ENCODE measurements at places on chromosomes 1 and 21.
A peak's percentile ranks its signal among the peaks of the same experiment; 100 is the strongest.

GRCh38 chr1:116259663-116260062 lies 113.4 kb upstream of the ATP1A1 start:
- DNase-seq: no peak

DNA sequence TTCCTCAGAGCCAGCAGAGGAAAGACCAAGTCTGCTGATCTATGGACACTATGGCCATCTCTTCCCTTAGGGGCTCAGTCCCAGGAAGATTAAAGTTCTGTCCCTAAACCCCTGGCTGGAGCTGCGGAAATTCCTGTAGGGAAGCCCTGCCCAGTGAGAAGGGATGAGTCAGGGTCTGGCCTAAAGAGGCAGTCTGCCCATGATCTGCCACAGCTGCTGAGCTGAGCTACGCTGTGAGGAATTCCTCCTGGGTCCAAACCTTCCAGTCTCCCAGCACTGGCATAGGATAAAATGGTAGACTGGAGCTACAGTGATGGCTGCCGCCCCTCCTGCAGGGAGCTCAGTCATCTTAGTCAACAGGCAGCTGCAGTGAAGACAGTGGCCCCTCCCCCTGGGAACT lies 213.7 kb downstream of the BRINP2 start:
- no peak for DNase-seq

GRCh38 chr1:228079013-228079412 lies 3.5 kb upstream of the ARF1 start:
- no peak for DNase-seq

DNA sequence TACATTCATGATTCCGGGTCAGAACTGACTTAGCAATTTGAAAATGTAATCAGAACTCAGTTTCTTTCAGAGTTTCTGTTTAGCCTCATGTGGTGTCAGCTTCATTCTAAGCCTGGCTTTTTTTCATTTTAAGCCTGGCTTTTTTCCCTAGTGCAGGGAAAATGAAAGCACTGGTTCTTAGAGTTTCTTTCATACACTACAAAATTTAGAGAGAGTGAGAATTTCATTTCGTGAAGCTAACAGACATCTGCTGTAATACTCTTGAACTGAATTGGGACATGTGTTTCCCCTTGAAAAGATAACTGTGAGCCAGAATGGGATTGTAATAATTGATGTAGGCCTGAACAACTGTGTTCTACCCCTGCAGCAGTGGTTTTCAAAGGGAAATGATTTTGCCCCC lies 95.3 kb upstream of the KIAA0040 start:
- no peak for DNase-seq

- DNase-seq: no peak
Measured at GRCh38 chr1:165598676-165599059, 32.4 kb upstream of the MGST3 start.

DNA sequence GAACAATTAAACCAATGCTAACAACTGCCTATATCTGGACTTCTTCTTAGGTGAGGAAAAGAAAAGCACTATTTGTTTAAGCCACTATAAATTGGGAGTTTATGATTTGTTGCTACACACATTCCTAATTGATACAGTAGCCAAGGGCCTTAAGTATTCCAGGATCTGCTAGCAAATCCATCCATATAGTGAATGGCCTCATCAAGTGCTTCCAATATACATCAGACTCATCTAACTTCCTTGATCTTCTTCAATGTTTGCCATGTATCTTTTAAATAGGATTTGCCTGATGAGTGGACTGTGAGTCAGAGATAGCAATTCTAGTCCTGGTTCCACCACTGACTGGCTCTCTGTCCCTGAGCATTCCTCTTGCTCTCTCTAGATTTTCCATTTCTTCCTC lies 430.2 kb downstream of the OMA1 start:
- DNase-seq: no peak

DNA sequence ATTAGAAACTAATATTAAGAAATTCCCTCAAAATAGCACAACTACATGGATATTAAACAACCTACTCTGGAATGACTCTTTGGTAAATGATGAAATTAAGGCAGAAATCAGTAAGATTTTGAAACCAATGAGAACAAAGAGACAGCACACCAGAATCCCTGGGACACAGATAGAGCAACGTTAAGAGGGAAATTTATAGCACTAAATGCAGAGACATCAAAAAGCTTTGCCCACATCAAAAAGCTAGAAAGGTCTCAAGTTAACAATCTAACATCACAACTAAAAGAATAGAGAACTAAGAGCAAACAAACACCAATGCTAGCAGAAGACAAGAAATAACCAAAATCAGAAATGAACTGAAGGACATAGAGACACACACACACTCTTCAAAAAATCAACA lies 48.6 kb upstream of the LRRC8B start:
- no peak for DNase-seq

DNA sequence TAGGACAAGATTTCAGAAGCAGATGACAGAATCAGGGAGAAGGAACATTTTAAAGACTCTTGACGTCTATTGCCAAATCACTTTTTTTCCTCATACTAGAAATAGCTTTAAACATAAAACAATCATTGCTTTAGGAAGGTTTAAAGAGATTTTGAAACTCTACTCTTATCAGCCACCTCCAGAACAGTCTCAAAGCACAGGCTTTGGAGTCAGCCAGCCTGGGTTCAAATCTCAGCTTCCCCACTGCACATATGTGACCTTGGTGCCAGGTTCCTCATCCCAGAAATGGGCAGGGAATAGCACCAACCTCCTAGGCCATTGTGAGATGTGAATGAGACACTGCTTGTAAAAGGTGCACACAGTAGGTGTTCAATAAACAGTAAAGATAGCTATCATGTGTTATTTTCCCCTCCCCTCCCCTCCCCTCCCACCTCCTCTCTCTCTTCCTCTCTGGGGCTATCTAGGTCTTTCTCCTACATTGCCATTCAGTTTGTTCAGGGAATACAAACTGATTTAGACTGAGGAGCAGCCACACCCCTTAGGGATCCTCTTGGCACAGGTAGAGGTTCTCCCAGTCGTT lies 20.6 kb downstream of the SPOCD1 start:
- no peak for DNase-seq

DNA sequence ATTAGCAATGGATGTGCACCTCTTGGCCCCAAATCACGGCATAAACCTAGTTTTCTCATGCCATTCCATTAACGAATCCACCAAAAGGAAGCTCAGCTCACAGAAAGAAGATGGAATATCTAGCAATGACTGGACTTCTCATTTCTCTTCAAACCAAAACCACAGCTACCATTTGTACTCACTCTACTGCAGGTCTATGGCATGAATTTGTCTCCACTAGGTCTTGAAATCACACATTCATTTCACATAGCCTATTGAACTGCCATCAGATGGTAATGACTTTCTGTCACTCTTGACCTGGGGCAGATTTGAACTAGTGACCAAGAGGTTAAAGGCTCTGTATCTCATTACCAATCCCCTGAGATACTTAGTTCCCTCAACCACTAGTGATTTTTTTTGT lies 382.7 kb downstream of the DPYD start:
- no peak for DNase-seq

DNA sequence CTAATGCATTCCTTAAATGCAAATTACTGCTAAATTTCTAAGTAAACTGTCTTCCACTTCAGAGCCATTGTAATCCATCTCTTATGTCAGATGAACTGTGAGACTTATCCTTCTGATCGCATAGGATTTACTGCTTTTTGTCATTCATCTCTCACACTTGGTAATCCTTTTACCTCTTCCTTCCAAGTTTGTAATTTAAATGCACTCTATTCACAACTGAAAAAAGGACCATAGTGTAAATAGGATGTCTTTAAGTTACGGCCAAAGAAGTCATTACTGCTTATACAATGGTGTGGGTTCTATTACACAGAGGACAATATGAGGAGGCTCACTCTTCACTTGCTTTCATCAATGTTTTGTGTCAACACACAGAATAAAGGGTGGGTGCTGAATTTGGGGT lies 393.3 kb downstream of the PTBP2 start:
- DNase-seq: no peak

- no peak for DNase-seq
Measured at GRCh38 chr1:37945743-37946702, 830 bp downstream of the INPP5B start.

DNA sequence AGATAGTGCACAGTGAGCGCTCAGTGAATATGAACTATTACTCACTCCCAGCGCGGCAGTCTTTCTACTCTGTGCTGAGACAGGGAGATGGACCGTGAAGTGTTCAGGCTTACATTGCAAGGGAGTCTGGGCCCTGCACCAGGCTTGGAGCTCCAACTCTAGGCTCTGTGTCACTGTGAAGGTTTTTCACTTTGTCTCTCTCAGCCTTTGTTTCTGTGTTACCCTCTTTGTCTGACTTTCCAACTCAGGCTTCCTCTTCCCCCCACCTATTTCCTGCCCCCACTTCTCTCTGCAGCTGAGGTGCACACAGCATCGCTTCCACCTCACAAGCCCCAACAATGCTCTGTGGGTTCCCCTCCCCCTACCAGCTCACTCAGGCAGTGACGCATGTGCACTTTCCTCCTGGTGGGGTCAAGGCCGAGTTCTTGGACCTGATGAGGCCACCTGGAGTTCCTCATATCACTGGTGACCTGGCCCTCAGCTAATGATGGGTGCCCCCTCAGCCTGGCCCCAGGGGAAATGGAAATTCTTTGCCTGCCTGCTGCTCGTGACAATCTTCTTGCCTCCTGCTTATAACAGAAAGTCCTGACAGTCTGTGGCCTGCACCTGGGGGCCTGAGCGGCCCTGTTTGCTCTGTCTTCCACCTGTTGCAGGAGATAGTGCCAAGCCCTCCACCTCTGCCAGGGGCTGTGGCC lies 1.1 kb upstream of the LCK start:
- DNase-seq: peak; percentile 66

GRCh38 chr1:55506740-55507577 lies 291.8 kb upstream of the USP24 start:
- DNase-seq: no peak

GRCh38 chr1:63601463-63601862 lies 8.3 kb downstream of the PGM1 start:
- DNase-seq: no peak

GRCh38 chr1:47449822-47450552 lies 12.1 kb downstream of the FOXD2 start:
- no peak for DNase-seq

- DNase-seq: no peak
Measured at GRCh38 chr1:94468708-94469107, 50.5 kb downstream of the ABCD3 start.

GRCh38 chr21:15592957-15593356 lies 136.8 kb upstream of the USP25 start:
- no peak for DNase-seq

DNA sequence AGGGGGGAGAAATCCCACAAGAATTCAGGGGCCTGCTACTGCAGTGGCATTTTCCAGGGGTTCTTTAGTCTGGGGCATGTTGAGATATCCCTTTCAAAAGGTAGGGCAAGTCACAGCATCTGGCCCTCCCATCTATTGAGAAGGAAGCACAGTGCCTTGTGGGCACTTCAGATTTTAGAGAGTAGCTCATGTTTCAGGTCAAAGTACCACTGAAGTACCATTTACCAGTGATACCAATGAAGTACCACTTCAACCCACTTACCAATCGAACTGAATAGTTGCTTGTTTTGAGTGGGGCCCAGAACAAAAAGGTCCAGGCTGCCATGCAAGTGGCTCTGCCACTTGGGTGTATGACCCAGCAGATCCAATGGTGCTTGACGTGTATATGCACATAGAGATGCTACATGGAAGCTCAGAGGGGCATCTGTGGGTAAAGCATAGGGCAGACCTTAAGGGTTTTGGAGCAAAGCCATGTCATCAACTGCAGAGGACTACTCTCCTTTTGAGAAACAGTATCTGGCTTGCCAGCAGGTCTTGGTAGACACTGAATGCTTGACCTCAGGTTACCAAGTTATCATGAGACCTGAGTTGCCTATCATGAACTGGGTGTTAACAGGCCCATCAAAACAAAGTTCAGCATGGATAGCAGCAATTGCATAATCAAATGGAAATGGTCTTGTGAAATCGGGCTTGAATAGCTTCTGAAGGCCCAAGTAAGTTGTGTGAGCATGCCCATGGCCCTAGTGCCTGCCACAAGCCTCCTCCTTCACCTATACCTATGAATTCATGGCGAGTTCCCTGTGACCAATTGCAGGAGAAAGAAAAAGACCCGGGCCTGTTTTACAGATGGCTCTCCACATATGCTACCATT lies 23.5 kb downstream of the PLA2G2D start:
- no peak for DNase-seq

DNA sequence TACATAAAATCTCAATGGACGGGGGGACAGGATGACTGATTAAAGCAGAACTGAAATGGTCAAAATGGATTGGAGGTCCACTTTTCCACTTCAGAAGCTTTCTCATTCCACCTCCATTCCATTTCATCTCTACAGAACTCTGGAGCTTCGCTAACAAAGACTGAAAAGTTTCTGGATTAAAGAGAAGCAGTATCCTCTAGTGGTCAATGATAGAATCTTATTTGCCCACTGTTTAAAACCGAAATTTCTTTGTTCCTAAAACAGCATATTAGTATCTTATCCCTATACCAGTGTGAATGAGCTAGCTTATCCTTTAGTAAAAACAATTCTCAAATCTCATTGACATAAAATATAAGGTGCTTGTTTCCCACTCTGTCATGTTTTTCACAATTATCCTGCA lies 890.6 kb downstream of the KCNT2 start:
- DNase-seq: no peak

DNA sequence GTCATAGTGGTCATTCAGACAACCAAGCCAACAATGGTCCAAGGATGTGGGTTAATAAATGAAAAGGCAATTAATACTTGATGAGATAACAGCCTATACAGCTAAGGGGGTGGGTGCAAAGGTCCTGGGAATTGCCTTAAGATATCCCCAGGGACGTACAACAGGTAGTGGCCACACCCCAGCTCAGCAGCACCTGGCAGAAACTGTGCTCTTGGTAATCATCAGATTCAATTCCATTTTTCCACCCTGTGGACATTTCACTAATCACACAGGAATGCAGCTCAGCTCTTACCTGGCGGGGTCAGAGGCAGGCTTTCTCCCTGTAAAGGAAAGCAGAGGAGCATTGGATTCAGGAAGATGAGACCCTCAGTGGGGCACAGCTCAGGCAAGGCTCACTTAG lies 32.9 kb downstream of the FCRL5 start:
- no peak for DNase-seq

GRCh38 chr1:15251857-15252835 lies 5.1 kb downstream of the FHAD1 start:
- DNase-seq: no peak

GRCh38 chr1:55288245-55288644 lies 73.1 kb upstream of the USP24 start:
- no peak for DNase-seq

DNA sequence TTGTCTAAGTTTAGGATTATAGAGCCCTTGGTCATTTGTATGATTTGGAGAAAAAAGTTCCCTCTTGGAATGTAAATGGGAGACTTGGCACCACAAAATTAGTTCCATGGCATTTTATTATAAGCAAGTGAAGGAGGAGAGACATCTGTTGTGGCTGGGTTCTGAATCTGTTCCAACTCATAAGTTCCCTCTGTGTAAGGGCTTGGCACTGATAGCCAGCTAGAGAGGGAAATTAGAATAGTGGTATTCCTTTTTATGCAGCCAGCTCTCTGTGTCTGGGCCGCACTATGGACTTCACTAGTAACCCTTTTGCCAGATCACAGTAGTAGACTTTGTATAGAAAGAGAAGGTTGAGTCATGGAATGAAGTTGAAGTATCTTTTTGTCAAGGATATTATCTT lies 31.1 kb downstream of the GNAI3 start:
- DNase-seq: no peak

All from stimulated activated CD8-positive, alpha-beta memory T cell treated with anti-CD3 and anti-CD28 coated beads, Interleukin-2, amount 100 ng/mL, for 1 hour (primary cell).